Activated naive CD8-positive, alpha-beta T cell treated with anti-CD3 and anti-CD28 coated beads, Interleukin-2, amount 50 U/mL, for 24 hours (primary cell): ENCODE measurements at places on chromosomes 2 and 18.
A peak's percentile ranks its signal among the peaks of the same experiment; 100 is the strongest.

DNA sequence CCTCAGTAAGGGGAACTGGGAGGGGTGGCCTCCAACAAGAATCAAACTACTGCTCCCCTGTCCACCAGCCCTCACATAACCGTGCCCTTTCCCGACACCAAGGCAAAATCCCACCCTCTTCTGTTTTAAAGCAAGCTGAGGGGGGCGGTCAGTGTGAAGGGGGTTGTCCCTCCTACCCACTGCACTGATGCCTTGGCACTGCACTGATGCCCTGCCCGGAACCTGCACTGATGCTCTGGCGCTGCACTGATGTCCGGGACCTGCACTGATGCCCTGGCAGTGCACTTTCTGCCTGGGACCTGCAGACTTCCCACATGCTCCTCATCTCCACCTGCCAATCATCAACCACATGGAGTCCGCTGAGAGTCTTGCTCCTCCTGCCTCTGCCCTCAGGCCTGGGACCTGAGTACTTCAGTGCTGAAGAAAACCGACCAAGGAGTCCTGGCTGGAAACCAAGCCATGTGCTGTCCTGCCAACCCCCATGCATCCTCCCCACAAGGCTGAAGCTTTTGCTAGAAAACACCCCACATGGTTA, 179.5 kb downstream of the SMAD2 start:
- peaks cover 7% of the 10 kb centered on the region for H3K27me3 ChIP-seq
- no peaks in the 10 kb centered on the region for H3K36me3 ChIP-seq
- H3K27ac ChIP-seq = no peak overlapping the region
- peaks cover 2% of the 10 kb centered on the region for H3K4me1 ChIP-seq
- no peak for DNase-seq

DNA sequence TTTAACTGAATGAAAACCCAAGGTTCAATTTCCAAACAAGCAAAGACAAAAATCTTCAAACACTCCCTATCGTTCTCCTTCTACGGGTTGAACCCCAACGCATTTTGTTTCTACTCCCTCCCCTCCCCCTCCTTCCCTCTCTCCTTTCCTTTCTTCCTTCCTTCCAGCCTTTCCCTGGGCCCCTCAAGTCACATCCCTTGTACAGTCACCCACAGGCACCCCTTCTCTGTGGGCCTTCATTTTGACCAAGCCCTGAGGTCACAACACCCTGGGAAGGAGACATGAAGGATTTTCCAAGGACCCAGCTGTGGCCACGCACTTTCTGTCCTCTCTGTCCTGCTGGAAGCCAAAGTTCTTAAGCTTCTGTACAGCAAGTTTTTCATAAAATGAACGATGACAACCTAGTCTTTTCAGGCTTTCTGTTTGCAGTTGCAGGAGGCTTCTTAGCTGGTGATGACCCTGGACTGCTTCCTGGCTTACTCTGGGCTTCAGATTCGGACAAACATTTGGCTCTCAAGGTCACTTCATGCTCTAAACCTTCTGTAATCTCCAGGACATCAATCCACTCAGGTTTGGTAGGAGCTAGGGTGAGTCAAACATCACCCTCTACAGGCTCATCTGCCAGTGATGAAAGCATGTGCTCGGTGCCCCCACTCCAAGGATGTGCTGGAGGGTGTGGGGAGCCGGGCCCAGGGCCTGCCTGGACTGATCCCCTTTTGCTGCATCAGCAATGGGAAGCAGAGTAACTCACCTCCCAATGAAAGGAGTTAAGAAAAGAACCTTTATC, 25.5 kb downstream of the TMEM247 start:
- H3K27me3 ChIP-seq = no peaks in the 10 kb centered on the region
- no peak overlapping the region for H3K4me3 ChIP-seq
- no peak for DNase-seq
- peaks cover 5% of the 10 kb centered on the region for H3K4me1 ChIP-seq
- no peaks in the 10 kb centered on the region for H3K36me3 ChIP-seq
- no peak overlapping the region for H3K27ac ChIP-seq

- peak within 1 kb of the TSS; percentile 73 for H3K27ac ChIP-seq
- no peaks in the 10 kb centered on the region for H3K36me3 ChIP-seq
- peak within 1 kb of the TSS; percentile 59 for H3K4me3 ChIP-seq
- H3K27me3 ChIP-seq = no peaks in the 10 kb centered on the region
Measured at GRCh38 chr18:31162825-31163435, at the start of gene DSC1. Gene DSC1, minus strand, starts transcription at chr18:31162856. Its CDS starts 262 bp downstream, at chr18:31162594.

- H3K4me1 ChIP-seq = no peaks in the 10 kb centered on the region
- H3K27me3 ChIP-seq = no peaks in the 10 kb centered on the region
- DNase-seq = no peak
- H3K4me3 ChIP-seq = no peak overlapping the region
- H3K27ac ChIP-seq = no peak overlapping the region
Measured at GRCh38 chr18:7754725-7755181, 187.6 kb downstream of the PTPRM start.

GRCh38 chr2:144705328-144706245, 185.7 kb upstream of the ZEB2 start:
- H3K27me3 ChIP-seq = peaks cover 12% of the 10 kb centered on the region
- no peak overlapping the region for H3K27ac ChIP-seq
- H3K4me1 ChIP-seq = peaks cover 19% of the 10 kb centered on the region

GRCh38 chr2:237786936-237787335, 11.6 kb upstream of the RBM44 start:
- no peak for DNase-seq
- peaks cover 50% of the 10 kb centered on the region for H3K36me3 ChIP-seq
- H3K4me1 ChIP-seq = no peaks in the 10 kb centered on the region
- H3K27ac ChIP-seq = no peak overlapping the region
- H3K27me3 ChIP-seq = no peaks in the 10 kb centered on the region
- no peak overlapping the region for H3K4me3 ChIP-seq

- peaks cover 24% of the 10 kb centered on the region for H3K36me3 ChIP-seq
- H3K4me3 ChIP-seq = no peak overlapping the region
- no peaks in the 10 kb centered on the region for H3K27me3 ChIP-seq
- peaks cover 14% of the 10 kb centered on the region for H3K4me1 ChIP-seq
- no peak overlapping the region for H3K27ac ChIP-seq
Measured at GRCh38 chr2:161355983-161356382, 47.8 kb downstream of the PSMD14 start.

DNA sequence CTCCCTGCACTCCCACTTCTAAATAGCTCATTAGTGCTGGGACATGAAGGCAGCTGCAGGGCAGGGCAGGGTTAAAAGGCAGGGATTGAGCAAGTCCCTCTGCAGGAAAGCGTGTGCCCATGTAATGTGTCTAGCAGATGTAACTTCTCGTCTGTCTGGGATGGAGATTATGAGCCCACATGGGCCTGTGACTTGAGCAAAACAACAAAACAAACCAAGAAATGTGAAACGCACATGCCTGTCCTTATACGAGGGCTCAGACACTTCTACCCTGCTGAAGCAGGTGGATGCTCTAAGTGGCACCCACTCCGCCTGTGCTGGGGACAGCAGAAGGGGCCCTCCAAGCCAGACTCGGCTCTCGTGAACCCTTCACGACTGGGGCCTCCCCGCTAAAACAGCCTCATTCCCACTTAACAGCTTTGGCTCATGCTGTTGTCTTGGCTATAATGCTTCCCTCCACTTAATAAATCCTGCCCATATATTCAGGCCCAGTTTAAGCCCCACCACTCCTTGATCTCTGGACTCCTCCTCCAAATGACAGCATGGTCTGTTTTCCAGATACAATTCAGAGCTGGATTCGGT, 40.9 kb downstream of the TMEM247 start:
- no peak overlapping the region for H3K27ac ChIP-seq
- H3K4me3 ChIP-seq = no peak overlapping the region
- no peaks in the 10 kb centered on the region for H3K27me3 ChIP-seq

DNA sequence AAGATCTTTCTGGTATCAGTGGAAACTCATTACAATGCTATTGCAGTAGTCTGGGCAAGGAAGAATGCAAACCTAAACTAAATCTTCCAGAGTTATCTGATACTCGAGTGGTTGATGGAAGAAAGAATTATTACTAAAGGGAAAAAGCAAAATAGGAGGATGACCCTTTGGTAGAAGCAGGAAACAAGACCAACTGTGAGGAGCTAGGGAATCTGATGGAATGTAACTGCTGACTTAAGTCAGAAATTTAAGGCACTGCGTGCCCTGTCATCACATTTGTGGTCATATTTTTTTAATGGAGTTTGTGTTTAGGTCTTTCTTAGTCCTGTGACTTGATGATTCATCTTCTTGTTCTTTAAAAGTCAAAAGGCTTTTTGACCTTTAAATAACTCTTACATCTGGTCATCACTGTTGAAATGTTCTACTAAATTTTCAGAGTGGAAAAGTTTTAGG, 36.5 kb upstream of the ARMC9 start:
- peak overlapping the region; percentile 59 for H3K4me3 ChIP-seq
- peaks cover 43% of the 10 kb centered on the region for H3K4me1 ChIP-seq
- no peak for DNase-seq
- peak overlapping the region; percentile 94 for H3K27ac ChIP-seq

GRCh38 chr2:158817588-158817987, 22.5 kb downstream of the DAPL1 start:
- no peaks in the 10 kb centered on the region for H3K4me1 ChIP-seq
- DNase-seq = no peak
- no peaks in the 10 kb centered on the region for H3K36me3 ChIP-seq
- H3K4me3 ChIP-seq = no peak overlapping the region
- no peak overlapping the region for H3K27ac ChIP-seq

- no peak overlapping the region for H3K4me3 ChIP-seq
- H3K36me3 ChIP-seq = no peaks in the 10 kb centered on the region
- H3K27me3 ChIP-seq = peaks cover 7% of the 10 kb centered on the region
Measured at GRCh38 chr2:109689182-109689930, 75.2 kb downstream of the SOWAHC start.

DNA sequence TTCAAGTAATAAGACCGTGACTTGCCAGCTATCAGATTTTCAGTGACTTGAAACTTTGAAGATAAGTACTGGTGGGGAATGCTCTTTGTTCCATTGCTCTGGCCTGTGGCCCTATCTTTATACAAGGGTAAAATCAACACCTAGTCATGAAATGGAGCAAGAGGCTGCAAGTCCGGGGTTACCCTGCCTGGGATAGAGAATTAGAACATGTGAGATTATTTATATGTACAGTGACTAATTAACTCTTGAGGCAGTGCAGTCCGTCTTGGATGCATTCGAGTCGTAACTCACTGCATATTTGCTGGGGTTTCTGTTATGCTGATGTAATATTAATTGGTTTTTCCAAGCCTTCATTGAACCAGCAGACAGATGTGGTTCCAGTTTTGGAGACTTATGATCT, 105.8 kb upstream of the LYPD6 start:
- H3K4me3 ChIP-seq = no peak overlapping the region
- peaks cover 39% of the 10 kb centered on the region for H3K27me3 ChIP-seq
- no peaks in the 10 kb centered on the region for H3K4me1 ChIP-seq
- no peak overlapping the region for H3K27ac ChIP-seq

DNA sequence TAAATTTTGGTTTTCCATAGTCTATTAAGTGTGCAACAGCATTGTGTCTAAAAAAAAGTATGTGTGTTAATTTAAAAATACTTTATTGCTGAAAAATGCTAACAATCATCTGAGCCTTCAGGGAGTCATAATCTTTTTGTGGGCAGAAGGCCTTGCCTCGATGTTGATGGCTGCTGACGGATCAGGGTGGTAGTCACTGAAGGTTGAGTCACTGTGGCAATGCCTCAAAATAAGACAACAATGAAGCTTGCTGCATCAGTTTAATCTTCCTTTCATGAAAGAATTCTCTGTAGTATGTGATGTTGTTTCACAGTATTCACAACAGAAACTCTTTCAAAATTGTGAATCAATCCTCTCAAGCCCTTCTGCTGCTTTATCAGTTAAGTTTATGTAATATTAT, 31.3 kb downstream of the HDHD2 start:
- no peak overlapping the region for H3K27ac ChIP-seq
- peaks cover 20% of the 10 kb centered on the region for H3K4me1 ChIP-seq
- H3K27me3 ChIP-seq = no peaks in the 10 kb centered on the region
- peaks cover 42% of the 10 kb centered on the region for H3K36me3 ChIP-seq
- no peak for DNase-seq

DNA sequence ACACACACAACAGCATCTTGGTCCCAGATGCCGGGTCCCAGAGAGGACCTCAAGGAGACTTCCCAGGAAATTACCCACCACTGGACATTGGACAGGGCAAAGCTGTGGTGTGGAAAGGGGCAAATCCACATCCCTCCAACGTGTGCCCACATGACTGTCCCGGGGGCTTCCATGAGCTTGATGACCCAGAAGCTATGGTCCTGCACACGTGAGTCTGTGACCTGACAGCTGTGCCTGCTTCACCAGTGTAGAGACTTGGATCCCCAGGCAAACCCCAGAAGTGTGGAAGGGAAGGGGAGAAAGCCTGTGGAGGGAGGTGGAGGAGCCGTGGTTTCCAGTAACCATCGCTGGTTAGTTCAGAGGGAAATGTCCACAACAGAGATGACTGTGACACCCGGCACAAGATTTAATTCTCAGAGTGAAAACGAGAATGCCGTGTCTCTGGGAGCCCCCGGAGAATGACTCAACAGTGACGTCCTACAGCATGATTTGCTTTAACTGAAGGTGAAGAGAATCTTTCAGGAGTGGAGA, 19.1 kb upstream of the GPR55 start:
- no peaks in the 10 kb centered on the region for H3K36me3 ChIP-seq
- H3K27me3 ChIP-seq = peaks cover 11% of the 10 kb centered on the region
- H3K27ac ChIP-seq = peak overlapping the region; percentile 67
- peaks cover 42% of the 10 kb centered on the region for H3K4me1 ChIP-seq
- peak overlapping the region; percentile 66 for H3K4me3 ChIP-seq

DNA sequence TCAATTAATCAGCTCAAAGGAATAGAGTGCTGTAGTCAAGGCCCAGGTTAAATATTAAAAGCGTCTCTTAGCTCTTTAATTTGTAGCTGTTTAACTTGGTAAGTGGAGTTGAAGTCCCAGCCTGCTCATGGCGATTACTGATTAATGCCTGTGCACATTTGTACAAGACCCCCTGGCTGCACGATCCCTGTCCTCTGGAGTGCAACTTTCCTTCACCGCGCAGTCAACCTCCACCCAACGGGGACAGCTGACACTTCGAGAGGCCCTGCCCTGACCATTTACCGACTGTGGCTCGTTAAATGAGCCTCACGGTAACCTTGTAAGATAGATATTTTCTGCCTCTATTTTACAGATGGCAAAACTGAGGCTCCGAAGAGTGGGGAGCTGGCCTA, 5.5 kb upstream of the CYS1 start:
- H3K4me3 ChIP-seq = no peak overlapping the region
- H3K4me1 ChIP-seq = peaks cover 31% of the 10 kb centered on the region
- no peaks in the 10 kb centered on the region for H3K36me3 ChIP-seq
- no peak for DNase-seq
- no peak overlapping the region for H3K27ac ChIP-seq
- peaks cover 66% of the 10 kb centered on the region for H3K27me3 ChIP-seq

GRCh38 chr2:49002750-49003149, 151.6 kb downstream of the FSHR start:
- no peak overlapping the region for H3K27ac ChIP-seq
- no peaks in the 10 kb centered on the region for H3K4me1 ChIP-seq
- no peaks in the 10 kb centered on the region for H3K27me3 ChIP-seq
- H3K36me3 ChIP-seq = no peaks in the 10 kb centered on the region
